ENCODE measurements at places on chromosomes 11 and 22.

- DNase-seq: no peak
These were observed 72.9 kb upstream of the EED start for GRCh38 chr11:86171627-86172026.

DNA sequence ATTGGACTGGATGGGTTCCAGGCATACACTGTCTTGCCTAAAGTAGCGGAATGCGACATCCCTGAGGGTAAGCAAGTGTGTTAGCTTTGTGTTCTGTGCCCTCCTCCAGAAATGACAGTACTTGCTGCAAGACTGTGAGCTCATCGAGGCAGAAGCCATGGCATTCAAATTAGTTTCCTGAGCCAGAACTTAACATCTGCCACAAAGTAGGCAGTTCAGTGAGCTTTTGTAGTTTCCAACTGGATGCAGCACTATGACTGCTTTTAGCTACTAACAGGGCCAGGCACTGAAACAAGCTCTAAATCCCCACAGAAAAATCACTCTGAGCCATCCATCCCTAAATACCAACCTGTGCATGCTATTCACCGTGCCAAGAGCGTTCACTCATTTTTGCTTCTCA lies 1.2 kb upstream of the FAR1 start:
- no peak for DNase-seq

- DNase-seq: no peak
These were observed 7.1 kb downstream of the LARGE1 start for GRCh38 chr22:33913188-33913587.

DNA sequence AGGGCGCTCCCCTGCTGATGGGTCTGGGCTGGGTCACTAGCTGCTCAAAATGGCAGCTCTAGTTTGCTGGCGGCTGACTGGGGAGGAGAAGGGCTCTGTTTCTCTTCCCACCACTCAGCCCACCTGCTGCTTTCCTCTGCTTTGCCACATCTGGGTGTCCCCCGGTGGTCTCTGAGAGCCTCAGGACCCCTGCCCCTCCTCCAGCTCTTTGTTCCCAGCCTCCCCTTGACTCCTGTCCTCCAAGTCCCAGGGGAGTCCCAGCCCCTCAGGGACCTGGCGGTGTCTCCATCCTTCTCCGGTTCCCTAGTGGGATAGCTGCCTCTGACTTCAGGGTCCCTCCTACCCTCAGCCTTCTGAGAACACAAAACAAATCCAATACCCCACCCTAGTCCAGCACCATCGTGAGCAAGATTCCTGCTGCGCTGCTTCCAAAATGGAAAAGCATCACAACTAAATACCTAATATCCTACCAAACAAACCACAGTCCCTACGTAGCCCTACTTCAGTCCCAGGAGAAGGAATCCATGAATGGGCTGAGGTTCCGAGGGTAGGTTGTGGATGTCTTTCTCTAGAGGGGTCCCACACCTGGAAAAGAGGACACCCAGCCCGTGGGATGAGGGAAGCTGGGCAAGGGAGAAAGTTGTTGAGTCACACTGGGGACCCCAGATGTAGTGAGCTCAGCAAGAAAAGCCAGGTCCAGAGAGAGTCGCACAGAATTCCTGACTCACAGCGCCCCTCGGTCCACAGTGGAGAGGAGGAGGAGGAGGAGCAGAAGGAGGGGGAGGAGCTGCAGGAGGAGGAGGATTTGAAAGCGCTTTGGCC lies 45.0 kb upstream of the NNMT start:
- DNase-seq: no peak

GRCh38 chr11:21018248-21018647 lies 348.9 kb downstream of the NELL1 start:
- no peak for DNase-seq

DNA sequence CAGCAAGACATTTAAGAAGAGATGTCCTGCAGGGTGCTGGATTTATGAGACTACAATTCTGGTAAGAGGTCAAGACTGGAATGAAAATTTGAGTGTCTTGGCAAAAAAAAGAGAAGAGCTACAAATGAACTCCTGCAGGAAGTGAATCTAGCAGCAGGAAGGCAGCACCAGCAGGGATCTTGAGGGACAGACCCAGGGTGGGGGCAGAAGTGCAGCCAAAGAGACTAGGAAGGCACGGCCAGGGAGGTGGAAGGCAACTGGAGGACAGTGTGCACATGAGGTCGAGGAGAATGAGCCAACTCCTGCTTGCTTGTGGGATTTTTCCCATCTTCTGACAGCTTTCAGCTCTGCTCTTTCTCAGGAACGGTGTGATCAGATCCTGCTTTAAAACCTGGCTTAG lies 263.2 kb downstream of the BUD13 start:
- DNase-seq: no peak

DNA sequence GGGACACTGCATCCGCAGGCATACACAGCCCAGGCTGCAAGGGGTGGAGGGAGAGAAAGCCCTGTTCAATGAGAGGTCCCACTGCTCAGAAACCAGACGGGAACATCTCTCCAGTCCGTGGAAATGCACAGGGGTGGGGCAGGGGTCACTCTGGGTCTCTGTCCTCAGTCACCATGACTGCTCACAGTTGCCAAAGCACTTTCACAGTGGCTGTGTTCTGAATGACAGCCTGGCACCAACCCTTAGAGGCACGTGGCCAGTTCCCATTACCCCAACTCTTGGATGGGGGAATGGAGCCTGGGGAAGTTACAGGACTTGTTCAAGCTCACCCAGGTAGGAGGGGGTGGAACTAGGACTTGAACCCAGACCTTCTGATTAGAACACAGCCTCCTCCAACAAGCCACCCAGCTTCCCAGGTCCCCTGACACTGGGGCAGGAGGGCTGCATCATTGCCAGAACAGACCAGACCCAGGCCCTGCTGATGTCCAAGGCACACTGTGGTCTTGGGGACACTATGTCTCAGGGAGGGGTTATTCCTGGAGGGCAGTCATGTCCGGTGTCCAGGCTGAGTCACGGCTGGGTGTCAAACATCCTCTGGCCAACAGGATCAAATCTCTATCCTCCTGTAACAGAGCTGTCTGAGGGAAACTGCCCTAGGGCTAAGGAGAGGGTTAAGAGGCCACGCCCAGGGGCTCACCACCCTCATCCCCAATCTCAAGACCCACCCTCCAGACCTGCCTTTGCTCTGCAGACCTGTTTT lies 8.2 kb downstream of the ZNF70 start:
- no peak for DNase-seq

GRCh38 chr11:61923166-61924063 lies 6.0 kb upstream of the RAB3IL1 start:
- no peak for DNase-seq

GRCh38 chr11:111456859-111457730 lies 55.1 kb downstream of the BTG4 start:
- no peak for DNase-seq

GRCh38 chr11:104899226-104899625 lies 966 bp upstream of the CASP12 start:
- no peak for DNase-seq

DNA sequence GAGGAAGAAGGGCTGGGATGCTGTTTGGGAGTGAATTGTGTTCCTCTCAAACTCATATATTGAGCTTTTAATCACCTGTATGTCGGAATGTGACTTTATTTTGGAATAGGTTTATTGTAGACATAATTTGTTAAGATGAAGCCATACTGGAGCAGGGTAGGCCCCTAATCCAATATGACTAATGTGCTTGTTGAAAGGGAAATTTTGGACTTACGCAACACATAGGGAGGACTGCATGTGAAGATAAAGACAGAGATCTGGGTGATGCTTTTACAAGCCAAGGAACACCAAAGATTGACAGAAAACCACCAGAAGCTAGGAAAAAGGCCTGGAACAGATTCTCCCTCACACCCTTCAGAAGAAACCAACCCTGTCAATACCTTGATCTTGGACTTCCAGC lies 43.2 kb upstream of the OVCH2 start:
- DNase-seq: no peak

DNA sequence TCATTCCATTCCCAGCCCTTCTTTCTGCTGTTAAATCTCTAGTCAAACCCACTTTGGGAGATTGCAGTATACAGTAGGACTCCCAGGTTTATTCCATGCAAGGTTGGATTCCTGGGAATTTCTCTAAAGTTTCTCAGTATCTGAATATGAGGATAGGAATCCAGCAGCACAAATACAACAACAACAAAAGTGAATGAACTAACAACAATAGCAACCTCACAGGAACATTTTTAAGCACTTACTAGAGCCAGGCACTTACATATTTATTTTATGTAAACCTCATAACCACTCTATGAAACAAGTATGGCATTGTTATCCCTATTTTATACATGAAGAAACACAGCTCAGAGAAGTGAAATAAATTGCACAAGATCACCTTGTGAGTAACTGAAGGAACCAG lies 1.9 kb downstream of the MMP7 start:
- DNase-seq: no peak

- DNase-seq: no peak
These were observed 2.7 kb downstream of the ST3GAL4 start for GRCh38 chr11:126357969-126358762.

DNA sequence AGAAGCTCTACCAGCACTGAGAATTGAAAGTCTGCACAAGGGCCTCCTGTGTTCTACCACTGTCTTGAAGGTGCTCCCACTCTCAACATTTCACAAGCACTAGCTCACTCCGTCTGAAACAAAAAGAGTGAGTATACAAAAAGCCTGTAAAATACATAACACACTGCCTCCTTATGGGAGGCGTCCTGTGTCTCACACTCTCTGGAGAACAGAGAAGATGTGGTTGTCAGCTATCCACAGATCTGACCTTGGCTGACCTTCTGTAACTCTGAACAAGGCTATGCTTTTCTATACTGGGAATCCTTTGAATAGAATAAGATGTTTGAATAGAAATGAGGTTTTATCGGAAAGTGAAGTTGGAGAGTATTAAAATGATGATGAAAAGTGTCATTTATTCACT lies 171.3 kb upstream of the TMEM45B start:
- no peak for DNase-seq

DNA sequence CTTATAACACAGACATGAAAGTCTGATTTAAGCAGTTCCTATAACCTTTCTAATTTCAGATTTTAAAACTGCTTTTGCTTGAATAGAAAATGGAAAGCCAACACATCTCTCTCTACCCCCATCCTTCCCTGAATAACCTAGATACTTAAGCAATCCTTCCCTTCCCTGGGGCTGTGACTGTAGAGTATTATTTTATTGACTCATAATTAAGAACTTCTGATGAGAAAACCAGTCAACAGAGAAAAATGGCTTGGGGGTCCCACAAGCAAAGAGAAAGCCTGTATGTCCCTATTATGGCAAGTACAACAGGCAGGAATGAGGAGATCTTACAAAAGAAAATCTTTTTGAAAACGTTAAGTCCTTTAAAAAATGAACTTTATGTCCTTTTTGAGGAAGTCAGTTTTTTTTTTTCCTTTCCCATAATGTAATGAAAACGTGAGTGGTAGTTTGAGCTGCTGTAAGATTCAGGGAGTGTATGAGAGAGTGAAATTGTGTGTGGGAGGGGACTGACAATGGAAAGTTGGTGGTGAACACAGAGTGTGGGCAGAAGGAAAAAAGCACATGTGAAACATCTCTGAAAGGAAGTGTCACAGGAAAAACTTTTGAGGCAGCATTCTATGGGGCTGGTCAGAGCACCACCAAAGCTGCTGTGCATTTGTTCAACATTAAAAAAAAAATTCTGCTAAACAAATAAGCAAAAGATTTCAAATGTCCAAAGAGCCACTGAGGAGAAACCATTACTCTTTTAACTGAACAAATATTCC lies 154.6 kb downstream of the MAML2 start:
- DNase-seq: no peak

DNA sequence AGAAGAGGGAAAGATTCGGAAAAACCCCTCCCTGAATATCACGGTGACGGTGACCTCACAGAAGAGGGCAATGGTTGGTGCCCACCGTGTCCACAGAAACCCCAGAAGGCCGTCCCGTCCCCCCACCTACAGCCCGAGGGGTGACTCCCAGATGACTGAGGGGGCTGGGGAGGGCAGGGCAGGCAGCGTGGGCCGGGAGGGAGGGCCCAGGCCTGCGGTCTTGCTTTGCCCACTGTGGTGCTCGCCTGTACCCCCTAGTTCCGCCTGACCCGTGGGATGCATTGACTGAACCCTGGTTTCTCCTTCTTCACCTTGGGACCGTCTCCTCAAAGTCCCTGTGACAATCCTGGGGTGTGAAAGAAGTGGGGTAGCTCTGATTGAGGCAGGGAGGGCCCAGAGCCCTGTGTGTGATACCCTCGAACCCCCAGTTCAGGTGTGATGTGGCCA lies 526.7 kb downstream of the BRD1 start:
- DNase-seq: no peak

GRCh38 chr11:8732748-8733241 lies 50.2 kb downstream of the RPL27A start:
- no peak for DNase-seq

DNA sequence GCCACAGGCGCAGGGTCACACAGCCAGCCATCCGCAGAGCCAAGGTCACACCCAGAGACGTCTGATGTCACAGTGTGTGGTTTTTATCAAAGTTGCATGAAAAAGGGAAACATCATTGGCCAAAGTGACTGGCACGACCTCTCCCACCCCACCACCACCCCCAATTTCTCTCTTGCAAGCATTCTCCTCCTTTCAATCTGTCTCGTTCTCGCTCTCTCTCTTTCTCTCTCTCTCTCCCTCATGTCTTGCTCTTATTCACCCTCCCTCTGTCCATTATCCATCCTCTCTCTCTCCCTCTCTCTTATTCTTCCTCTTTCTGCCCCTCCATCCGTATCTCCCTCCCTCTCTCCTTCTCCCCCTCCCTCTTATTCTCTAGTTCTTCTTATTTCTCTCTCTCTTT lies 40.6 kb downstream of the MN1 start:
- no peak for DNase-seq

DNA sequence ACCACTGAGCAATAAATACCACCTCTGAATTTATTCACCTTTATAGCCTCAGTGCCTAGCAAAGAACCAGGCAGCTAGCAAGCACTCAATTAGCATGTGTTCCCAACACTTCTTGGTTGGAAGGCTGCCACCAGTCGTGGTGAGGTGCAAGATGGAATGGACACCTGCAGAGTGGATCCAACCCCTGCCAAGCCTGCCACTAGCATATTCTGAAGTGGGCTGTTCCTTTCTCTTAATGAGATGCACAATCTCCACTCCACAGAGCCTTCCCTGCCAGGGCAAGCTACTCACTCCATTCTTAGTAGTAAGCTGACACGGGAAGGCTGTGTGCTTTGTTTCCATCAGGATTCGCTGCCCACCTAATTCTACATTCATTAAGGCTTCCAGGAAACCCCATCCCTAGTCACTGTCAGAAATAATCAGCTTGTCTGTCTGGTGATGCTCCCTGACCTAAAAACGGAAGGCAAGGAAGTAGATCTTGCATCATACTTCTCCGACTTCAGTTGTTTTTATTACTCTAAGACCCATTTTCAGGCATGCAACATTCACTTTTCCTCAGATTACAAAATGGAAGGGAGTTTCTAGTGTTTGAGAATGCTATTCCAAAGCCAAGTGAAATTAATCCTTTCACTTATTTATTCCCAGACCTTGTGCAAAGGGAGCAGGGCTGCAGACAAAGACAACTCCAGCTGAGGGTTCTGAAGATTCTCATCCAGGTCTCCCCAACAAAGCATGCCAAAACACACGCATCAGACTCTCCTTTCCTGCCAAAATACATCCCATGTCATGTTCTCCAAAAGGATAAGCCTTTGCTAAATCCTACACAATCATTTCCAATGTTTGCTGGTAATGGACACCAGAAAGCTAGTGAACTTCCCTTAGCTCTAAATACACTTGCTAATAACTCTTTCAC lies 128.0 kb downstream of the TENM4 start:
- DNase-seq: no peak
